Fibroblast of skin of left biceps (primary cell): ENCODE measurements at places on chromosomes 3 and 15.
A peak's percentile ranks its signal among the peaks of the same experiment; 100 is the strongest.

DNA sequence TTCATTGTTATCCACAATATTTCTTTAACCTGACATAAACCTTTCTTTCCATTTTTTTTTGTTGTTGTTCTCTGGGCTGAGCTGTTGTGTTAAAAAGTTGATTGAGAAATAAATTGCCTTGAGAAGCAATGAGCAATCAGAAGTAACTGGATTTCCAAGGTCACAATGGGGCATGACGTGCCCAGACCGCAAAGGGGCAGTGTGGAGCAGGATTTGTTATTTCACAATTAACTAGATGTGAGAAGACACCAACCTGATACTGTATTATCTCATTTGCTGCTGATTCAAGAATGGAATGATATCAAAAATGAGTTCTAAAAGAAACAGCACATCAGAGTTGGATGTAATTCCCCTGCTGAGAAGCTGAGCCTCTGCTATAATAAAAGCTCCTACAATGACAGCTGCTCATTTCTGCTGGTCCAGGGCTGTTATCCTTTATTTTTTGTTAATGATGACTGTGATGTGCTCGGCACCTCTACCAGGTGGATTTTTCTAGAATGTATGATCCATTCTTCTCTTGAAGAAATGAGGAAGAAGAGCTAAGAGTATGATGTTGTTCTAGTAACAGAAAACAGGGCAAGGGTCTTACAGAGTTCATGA, 28.1 kb downstream of the CPNE4 start:
- no peak for DNase-seq

DNA sequence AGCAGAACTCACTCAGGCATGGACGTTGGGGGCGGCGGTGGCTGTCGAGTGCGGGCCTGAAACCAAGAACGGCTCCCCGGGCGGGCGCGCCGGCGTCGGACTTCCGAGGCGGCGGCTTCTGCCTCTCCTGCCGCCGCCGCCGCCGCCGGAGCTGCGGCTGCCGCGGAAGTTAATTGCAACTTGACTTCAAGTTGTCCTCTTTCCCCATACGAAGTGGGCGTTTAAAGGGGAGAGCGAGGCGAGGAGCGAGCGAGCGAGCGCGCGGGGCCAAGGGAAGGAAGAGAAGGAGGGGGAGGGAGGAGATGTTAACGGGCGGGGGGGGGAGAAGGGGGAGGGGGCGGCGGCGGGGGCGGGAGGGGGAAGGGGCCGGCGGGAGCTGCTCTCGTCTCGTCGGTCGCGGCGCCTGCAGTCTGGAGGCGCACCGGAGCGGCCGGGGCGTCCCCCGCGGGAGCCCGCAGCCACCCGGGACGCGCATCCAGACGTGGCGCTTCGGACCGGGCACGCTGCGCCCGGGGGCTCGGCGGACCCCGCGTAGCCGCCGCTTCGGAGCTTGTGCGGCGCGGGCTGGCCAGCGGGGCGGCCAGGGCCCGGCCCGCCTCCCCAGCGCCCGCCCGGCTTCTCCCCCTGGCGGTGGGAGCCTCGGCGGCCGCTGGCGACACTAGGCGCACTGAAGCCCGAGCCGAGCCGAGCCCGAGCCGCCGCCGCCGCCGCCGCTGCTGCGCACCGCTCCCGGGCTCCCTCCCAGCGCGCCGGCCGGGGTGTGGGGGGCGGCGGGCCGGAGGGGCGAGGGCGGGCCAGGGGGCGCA, 19.7 kb upstream of the SATB1 start:
- DNase-seq = peak; percentile 17

DNA sequence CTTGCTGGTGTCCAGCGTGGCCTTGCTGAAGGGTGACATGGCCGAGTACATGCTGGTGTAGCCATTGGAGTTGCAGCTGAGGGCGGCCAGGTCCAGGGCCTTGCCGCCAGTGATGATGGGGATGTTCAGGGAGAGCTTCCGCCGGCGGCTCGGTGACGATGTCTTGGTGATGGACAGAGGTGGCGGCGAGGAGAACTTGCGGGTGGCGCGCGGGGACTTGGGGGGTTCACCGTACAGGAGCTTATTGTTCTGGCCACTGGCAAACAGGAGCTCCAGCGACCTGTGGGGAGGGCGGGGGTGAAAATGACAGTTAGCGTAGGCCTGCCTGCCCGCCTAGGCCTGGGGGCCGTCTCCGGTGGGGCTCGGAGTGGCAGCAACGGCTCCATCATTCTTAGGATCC, 59.0 kb upstream of the CTSH start:
- DNase-seq = no peak

DNA sequence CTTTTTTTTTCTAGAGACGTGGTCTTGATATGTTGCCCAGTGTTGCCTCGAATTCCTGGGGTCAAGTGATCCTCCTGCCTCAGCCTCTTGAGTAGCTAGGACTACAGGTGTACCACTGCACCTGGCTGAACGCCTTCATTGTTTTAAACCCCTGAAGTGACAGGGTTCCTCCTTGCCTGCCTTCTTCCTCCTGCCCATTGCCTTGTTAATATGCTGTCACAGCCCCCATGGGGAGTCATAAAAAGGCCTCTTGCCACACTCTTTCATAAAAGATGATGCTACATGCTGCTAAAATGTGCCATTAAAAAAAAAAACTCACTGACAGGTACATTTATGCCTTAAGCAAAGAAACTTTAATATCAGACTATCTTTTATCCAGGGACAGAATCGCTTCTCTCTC, 116.8 kb upstream of the SKOR1 start:
- no peak for DNase-seq

DNA sequence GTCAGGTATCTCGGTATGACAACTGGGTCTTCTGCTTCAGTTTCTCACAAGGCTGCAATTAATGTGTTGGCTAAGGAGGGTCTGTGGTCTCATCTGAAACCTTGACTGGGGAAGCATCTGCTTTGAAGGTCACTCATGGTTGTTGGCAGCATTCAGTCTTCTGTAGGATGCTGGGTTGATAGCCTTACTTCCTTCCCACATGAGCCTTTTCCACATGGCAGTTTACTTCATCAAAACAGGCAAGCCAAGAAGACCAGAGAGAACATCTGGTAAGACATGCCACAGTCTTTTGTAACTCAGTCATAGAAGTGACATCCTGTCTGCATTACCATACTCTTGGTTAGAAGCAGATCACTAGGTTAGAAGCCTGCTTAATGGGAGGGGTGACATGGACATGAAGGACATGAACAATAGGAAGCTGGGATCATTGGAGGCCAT, 49.5 kb downstream of the CMC1 start:
- DNase-seq = no peak

DNA sequence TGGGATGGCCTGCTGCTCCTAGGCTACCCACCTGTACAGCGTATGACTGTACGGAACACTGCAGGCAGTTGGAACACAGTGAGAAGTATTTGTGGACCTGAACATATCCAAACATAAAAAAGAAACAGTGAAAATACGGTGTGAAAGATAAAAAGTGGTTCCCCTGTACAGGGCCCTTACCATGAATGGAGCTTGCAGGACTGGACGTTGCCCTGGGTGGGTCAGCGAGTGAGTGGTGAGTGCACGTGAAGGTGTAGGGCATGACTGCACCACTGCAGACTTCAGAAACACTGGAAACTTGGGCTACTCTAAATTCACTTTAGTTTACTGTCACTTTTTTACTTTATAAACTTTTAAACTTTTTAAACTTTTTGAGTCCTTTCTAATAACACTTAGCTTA, 71.2 kb upstream of the SLC6A6 start:
- DNase-seq = no peak
